Activated CD4-positive, alpha-beta memory T cell treated with anti-CD3 and anti-CD28 coated beads for 36 hours (primary cell): ENCODE measurements at places on chromosomes 2 and 18. TPM values are rescaled to one million over a fixed set of nuclear protein-coding genes. Genes with fewer than 3 reads are reported as not detected.
A peak's percentile ranks its signal among the peaks of the same experiment; 100 is the strongest.

Gene PIK3C3
- 49.5 TPM for total RNA-seq

Gene DOK6
- total RNA-seq = not detected

Gene SLC16A14
- total RNA-seq = 1.1 TPM

Gene ASXL3
- not detected for total RNA-seq

Gene PPM1B
- 41.6 TPM for total RNA-seq

DNA sequence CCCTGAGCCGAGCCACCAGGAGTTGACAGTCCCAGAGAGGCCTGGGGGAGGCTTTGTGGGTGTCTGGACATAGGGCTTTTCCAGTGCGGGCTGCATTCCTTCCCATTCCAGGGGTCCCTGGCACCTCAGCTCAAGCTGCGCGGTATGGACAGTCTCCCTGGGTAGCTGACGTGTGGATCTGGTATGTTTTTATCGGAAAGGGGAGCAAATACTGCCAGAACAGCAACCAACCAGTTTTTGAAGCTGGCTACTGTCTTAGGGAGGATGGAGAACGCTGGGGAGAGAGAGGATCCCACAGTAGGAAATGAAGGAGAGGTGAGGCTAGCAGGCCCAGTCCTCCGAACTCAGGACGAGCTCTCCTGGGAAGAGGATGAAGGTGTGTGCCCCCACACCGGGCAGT is 103.8 kb upstream of the APCDD1 start:
- H3K27ac ChIP-seq = no peak overlapping the region
- no peaks in the 10 kb centered on the region for H3K27me3 ChIP-seq
- H3K4me1 ChIP-seq = no peaks in the 10 kb centered on the region
- DNase-seq = no peak
- no peaks in the 10 kb centered on the region for H3K36me3 ChIP-seq

DNA sequence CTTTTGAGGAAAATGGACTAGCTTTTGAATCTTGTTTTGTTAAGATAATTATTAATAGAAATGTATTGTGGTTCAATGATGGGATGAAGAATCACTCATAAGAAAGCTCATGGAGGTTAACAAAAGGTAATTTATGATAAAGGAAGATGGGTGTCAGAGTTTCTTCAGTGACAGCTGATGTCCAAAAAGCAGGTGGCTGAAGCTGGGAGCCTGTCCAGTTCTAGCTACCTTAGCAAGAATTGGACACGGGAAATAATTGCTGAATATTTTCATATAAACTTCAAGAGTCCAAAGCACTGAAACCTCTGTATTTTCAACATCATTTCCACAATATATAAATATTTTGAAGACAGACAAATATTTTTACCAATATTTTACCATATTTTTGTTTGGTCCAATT is 1505.8 kb upstream of the SLC39A10 start:
- H3K4me1 ChIP-seq = no peaks in the 10 kb centered on the region
- no peak overlapping the region for H3K27ac ChIP-seq
- no peaks in the 10 kb centered on the region for H3K27me3 ChIP-seq
- no peak for DNase-seq
- H3K4me3 ChIP-seq = no peak overlapping the region

GRCh38 chr2:63023444-63023843 is 27.2 kb upstream of the OTX1 start:
- peaks cover 8% of the 10 kb centered on the region for H3K36me3 ChIP-seq
- DNase-seq = no peak
- no peak overlapping the region for H3K4me3 ChIP-seq
- no peaks in the 10 kb centered on the region for H3K27me3 ChIP-seq
- no peak overlapping the region for H3K27ac ChIP-seq

DNA sequence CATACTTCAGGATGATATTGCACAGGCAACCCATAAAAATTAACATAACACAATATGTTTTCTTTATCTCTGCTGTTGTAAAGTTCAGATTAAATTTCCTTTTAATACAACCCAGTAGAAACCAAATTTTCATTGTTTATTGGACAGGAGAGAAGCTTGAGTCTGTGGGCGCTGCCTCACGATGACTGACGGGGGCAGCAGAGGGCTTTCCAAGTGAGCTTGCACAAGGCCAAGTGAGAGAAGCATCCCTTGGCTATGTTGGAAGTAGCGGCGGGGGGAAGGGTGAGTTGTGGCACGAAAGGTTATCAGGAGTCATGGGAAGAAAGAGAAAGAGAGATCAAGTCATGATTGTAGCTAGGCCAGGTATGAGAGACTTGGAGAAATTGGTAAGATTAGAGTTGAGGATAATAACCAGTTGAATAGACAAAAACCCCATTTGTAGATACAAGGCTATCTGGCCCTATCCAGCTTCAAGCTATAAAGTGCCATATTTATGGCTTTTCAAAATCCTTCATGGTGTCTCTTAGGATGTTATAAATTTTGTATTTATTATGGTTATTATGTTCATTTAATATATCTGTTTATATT is 413.7 kb upstream of the FAM98A start:
- no peak overlapping the region for H3K27ac ChIP-seq
- H3K36me3 ChIP-seq = no peaks in the 10 kb centered on the region
- H3K27me3 ChIP-seq = peaks cover 1% of the 10 kb centered on the region

- H3K36me3 ChIP-seq = no peaks in the 10 kb centered on the region
- no peak overlapping the region for H3K4me3 ChIP-seq
- DNase-seq = no peak
- no peaks in the 10 kb centered on the region for H3K27me3 ChIP-seq
- no peaks in the 10 kb centered on the region for H3K4me1 ChIP-seq
- H3K27ac ChIP-seq = no peak overlapping the region
These were observed 262.6 kb upstream of the HS6ST1 start for GRCh38 chr2:128580988-128581848.

DNA sequence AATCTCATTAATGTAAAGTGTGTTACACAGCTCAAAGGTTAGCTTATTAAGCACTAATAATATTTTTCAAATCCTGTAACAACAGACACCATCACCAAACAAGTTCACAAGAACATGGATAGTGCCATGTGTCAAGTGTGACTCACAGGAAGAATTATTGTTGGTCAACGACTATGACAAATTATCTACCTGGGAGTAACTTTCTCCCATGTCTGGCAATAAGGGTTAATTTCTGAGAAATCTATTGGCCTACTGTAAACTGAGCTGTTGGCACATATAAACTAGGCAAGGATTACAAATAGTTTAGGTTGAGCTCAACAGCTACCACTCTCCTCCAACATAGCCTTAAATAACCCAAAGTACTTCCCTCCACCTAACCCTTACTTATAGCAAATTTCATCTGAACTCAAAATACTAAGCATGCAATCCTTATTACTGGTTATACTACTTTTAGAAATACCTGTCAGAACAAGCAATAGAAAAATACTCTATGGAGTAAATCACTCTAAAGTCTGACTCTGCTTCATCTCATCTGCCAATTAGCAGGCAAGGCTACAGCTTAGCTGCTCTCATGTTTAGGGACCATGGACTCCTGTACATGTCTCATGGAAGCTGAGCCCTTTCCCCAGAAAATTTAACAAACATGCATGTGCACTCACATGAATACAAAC is 223.0 kb downstream of the NBAS start:
- H3K27ac ChIP-seq = no peak overlapping the region
- H3K4me1 ChIP-seq = peaks cover 7% of the 10 kb centered on the region
- H3K36me3 ChIP-seq = peaks cover 35% of the 10 kb centered on the region
- H3K4me3 ChIP-seq = no peak overlapping the region
- DNase-seq = no peak
- no peaks in the 10 kb centered on the region for H3K27me3 ChIP-seq

- H3K4me1 ChIP-seq = peaks cover 18% of the 10 kb centered on the region
- H3K4me3 ChIP-seq = no peak overlapping the region
- H3K36me3 ChIP-seq = peaks cover 2% of the 10 kb centered on the region
- peak; percentile 23 for DNase-seq
These were observed 1.7 kb downstream of the ALLC start for GRCh38 chr2:3659447-3660432.

- no peaks in the 10 kb centered on the region for H3K4me1 ChIP-seq
- no peaks in the 10 kb centered on the region for H3K27me3 ChIP-seq
- DNase-seq = no peak
- no peak overlapping the region for H3K4me3 ChIP-seq
These were observed 20.2 kb downstream of the NRXN1 start for GRCh38 chr2:51011693-51012092.
